Activated CD4-positive, alpha-beta T cell treated with anti-CD3 and anti-CD28 coated beads, Interleukin-2, amount 10 ng/mL, durations not matched to agents 7 days and 5 days (primary cell): ENCODE measurements at places on chromosomes 2 and 18. TPM values are rescaled to one million over a fixed set of nuclear protein-coding genes. Genes with fewer than 3 reads are reported as not detected.

GRCh38 chr2:66903183-66903582 is 468.3 kb downstream of the MEIS1 start:
- no peaks in the 10 kb centered on the region for H3K4me1 ChIP-seq
- H3K27me3 ChIP-seq, result no peaks in the 10 kb centered on the region
- H3K27ac ChIP-seq, result no peak overlapping the region
- DNase-seq, result no peak

GRCh38 chr18:60200558-60200957 is 172.0 kb downstream of the MC4R start:
- no peak for DNase-seq
- H3K27ac ChIP-seq, result no peak overlapping the region
- H3K36me3 ChIP-seq, result no peaks in the 10 kb centered on the region
- no peak overlapping the region for H3K4me3 ChIP-seq
- no peaks in the 10 kb centered on the region for H3K4me1 ChIP-seq
- peaks cover 7% of the 10 kb centered on the region for H3K27me3 ChIP-seq

DNA sequence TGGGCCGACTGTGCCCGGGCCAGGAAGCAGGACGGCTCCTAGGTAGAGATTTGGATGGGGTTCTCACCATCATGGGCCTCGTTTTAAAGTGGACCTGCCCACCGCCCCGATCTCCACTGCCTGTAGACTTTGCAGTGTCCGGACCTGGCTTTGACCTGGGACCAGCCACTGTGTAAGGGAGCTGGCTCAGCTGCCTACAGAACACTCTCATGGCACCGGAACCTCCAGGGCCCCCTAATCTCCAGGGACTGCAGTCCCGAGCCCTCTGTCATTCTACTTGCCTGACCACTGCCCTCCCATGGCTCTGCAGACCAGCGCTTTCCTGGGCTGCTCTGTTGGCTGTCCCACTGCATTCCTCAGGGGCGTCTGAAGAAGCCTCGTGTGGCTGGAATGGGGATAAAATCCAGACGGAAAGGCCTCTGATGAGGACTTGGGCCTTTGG is 120.8 kb downstream of the GLI2 start:
- H3K27ac ChIP-seq, result no peak overlapping the region
- no peaks in the 10 kb centered on the region for H3K4me1 ChIP-seq
- no peak overlapping the region for H3K4me3 ChIP-seq
- no peaks in the 10 kb centered on the region for H3K27me3 ChIP-seq
- no peak for DNase-seq
- H3K36me3 ChIP-seq, result no peaks in the 10 kb centered on the region

DNA sequence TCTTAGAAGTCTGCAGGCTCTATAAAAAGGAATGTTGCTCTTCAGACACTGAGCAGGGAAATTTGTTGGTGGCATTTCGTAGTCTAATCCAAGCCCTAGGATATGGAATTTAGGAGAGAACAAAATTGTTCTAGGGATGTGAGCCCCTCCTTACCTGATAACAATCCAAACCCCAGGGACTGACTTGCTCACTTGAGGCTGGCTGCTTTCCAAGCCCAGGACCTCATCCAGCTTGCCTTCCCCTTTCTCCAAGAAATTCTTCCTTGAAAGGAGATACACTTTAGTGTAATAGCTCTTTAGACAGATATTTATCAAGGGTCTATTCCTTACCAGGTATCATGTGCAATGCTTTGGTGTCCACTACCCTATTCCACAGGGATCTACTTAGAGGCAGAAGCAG is 279.8 kb downstream of the C1D start:
- no peaks in the 10 kb centered on the region for H3K36me3 ChIP-seq
- DNase-seq, result no peak
- no peak overlapping the region for H3K27ac ChIP-seq
- H3K4me1 ChIP-seq, result no peaks in the 10 kb centered on the region
- H3K4me3 ChIP-seq, result no peak overlapping the region
- H3K27me3 ChIP-seq, result no peaks in the 10 kb centered on the region

- peak overlapping the region; percentile 84 for H3K27ac ChIP-seq
- no peaks in the 10 kb centered on the region for H3K27me3 ChIP-seq
- peak overlapping the region; percentile 80 for H3K4me3 ChIP-seq
Measured at GRCh38 chr2:105328281-105329196, 996 bp downstream of the TGFBRAP1 start.

GRCh38 chr2:43032213-43033015 is 194.0 kb downstream of the ZFP36L2 start:
- DNase-seq, result no peak
- peaks cover 12% of the 10 kb centered on the region for H3K4me1 ChIP-seq
- no peaks in the 10 kb centered on the region for H3K27me3 ChIP-seq
- H3K27ac ChIP-seq, result no peak overlapping the region
- no peak overlapping the region for H3K4me3 ChIP-seq

Gene DSG1
- not detected for total RNA-seq

Gene SERPINB10
- total RNA-seq, result not detected

Gene SCYGR4
- total RNA-seq, result not detected

Gene FKBP1B
- total RNA-seq, result 1.9 TPM

Gene KIAA1328
- 8.1 TPM for total RNA-seq

- no peak overlapping the region for H3K27ac ChIP-seq
- no peak overlapping the region for H3K4me3 ChIP-seq
- peaks cover 26% of the 10 kb centered on the region for H3K36me3 ChIP-seq
Measured at GRCh38 chr2:135096665-135097446, 44.8 kb downstream of the RAB3GAP1 start.

Gene SLC9A2
- total RNA-seq, result not detected

GRCh38 chr18:35804377-35804776 is 168.1 kb upstream of the RMP24 start:
- H3K27ac ChIP-seq, result no peak overlapping the region
- no peak overlapping the region for H3K4me3 ChIP-seq
- peaks cover 15% of the 10 kb centered on the region for H3K27me3 ChIP-seq
- no peak for DNase-seq
